ENCODE measurements at places on chromosomes 2 and 18. TPM values are rescaled to one million over a fixed set of nuclear protein-coding genes. Genes with fewer than 3 reads are reported as not detected.

DNA sequence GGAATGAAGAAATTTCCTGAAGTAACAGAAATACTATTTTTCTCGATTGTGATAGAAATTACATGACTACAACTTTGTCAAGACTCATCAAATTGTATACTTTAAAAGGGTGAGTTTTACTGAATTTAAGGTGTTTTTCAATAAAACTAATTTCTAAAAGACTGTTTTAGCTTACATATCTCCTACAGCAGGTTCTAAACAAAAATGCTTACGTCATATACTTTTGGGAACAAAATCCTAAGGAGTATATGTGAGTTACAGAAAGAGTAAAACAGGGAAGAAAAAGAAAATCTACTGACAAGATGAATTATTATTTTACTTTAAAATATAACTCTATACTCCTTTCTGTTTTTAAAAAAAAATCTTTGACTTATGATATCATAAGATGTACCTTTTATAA, 660.3 kb upstream of the PKDCC start:
- no peak for DNase-seq

DNA sequence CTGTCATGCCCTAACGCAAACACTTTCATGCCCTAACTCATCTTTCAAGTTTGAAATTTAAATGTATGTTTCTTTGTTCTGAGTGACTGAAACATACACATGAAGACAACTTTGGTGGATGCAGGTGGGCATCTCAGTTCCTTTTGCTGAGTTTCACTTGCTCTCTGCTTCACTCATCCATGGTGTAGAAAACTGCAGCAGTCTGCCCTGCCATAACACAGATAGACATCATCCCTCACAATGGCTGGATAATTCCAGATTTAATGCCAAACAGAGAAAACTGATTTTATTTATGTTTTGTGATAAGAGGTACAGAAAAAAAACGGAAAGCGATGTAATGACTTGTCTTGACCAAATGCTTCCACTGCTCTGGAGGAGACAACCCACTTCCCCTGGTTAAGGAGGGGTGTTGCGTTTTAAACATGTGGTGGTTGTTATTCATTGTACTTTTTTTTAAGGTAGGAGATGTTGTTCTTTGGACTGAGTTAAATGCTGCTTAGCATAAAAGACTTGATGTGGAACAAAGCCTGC, 70.4 kb downstream of the RHBDD1 start:
- DNase-seq, result no peak

DNA sequence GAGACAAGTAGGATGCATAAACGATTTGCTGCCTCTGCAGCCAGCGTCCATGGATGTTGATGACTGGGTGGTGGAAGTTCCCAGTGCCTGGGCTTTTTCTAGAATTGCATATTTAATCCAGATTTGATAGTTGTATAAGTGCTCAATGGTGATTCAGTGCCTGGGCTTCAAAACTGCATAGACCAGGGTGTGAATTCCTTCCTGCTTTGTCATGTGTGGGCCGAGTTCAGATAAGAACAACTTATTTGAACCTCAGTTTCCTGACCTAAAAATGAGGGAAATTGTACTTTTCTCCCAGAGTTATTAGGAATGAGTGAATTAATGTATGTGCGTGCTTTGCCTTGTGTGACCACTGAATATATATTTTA, 154.6 kb downstream of the WDSUB1 start:
- no peak for DNase-seq

The CYS1 gene
- total RNA-seq, result 2.6 TPM

DNA sequence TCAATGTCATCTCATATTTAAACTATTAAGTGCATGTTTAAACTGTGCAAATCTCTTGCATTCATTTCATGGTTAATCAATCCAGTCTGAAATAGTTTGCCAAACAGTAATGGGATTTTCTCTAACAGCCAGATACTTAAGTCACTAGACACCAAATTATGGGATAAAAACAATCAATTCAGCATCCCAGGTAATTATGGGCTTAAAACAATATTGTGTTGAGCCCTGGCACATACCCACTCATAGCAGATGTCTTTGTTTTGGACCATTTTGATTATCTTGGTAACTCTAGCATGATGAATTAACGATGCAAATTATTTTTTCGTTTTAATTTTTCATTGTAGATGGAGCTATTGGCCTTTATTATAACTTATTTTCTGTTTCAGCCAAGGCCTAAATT, 118.5 kb upstream of the CD302 start:
- no peak for DNase-seq

The CNDP1 gene
- not detected for total RNA-seq

DNA sequence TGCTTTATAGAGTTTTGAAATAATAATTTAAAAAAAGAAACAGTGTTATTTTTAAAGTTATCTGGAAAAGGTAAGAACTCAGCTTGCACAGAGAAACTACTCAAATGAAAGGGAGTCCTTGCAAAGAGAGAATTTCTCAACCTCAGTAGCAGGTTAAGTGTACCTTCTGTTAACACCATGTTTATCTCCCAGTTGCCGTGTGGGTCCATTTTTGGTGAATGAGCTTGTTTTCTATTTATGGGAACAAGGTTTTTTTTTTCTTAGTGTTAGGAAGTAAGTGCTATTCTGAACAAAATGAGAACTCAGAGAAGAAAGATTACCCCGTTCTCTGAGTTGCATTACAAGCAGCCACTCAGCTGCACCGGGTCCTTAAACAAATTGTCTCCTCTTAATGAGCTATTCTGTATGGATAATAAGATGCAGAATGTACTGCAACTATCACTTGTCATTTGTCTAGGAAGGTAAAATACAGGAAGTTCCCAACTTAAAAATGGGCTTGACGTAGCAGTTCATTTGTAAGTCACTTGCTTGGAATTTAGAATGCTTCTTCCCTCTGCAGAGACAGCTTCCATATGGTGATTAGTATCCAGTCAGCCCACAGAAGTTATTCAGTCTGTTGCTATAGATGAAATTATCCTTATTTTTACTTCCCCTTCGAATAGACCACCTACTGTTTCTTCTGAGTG, 74.9 kb downstream of the LTBP1 start:
- DNase-seq, result no peak

GRCh38 chr18:56286775-56287325, 351.5 kb downstream of the TXNL1 start:
- DNase-seq, result no peak
